ENCODE measurements at places on chromosomes 1 and 21.

DNA sequence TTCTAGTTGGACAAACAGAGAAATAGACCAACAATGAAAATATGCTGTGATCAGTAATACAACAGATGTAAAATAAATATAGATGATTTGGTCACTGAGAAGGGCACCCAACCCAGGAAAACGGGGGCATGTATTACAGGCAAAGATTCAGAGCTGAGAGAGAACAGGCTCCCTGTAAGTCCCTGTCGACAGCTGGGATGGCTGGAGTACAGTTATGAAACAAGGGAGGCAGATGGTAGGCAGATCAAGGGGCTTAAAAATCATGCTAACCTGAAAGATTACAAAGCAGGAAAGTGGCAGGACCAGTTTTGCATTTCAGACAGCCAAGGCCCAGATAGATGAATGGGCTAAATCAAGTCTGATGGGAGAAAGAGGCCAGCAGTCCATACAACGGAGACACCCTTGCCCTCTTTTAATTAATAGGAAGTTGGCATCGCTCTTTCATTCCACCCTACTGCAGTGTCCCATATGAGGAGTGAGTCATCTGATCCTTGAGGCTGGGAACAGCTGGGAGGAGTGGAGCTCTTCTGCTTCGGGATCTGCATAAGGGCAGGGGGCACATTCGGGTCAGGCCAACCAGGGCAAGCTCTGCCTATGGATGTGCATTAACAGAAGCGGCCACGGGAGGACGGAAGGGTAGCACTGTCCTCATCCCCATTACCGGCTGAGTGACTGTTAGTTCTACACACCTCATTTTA is 171.1 kb downstream of the DAB1 start:
- no peak for DNase-seq

DNA sequence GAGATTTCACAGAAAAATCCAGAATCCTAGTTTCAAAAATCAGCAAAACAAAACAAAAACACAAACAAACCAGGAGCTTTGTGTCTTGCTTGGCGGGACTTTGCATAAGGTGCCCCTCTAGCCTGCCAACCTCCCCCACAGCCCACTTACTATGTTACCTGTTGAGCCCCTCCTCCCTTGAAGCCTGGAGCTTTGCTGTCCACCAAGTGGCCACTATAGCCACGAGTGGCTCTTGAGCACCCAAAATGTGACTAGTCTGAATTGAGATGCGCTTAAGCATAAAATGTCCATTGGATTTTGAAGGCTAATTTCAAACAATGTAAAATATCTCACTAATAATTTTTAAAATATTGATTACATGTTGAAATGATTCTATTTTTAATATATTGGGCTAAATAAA is 12.2 kb downstream of the TFAP2E start:
- DNase-seq = no peak

GRCh38 chr1:206960676-206961386 is 9.4 kb downstream of the FCAMR start:
- no peak for DNase-seq

DNA sequence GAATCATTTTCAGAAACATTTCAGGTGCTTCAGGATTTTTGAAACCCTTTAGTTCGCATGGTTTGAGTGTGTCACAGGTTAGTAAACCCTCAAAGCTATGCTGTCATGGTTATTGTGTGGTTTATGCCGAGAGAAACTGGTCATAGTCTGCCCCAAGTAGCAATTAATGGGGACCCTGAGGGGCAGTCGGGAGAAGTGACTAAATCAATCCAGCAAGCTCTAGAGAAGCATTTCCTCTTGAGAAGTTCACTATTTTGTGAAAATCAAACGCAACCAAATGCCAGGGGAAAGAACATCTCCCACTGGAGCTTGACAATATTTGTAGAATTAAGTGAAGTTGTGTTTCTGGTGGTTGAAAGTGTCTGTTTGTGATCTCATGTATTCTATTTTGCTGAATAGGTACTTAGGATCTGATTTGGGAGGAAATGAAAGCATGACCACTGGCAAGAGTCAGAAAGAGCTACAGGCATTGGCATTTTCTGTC is 63.0 kb upstream of the BACH1 start:
- no peak for DNase-seq

DNA sequence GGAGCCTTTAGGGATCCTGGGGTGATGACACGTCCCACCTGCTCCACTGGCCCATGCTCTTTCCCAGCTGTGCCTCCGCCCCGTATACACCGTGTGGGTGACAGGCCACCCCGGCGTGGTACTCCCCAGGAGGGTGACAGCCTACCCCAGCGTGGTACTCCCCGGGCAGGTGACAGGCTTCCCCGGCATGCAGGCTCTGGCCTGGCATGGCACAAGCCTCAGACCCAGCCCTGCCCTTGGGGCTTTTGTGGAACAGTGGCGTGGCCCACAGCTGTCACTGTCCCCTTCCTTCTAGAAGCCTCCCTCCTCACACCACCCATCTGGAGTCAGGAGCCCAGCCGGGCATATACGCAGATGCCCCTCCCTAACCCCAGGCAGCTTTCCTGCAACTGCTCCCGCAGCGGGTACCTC is 4.7 kb upstream of the PFKL start:
- DNase-seq = peak; percentile 73

DNA sequence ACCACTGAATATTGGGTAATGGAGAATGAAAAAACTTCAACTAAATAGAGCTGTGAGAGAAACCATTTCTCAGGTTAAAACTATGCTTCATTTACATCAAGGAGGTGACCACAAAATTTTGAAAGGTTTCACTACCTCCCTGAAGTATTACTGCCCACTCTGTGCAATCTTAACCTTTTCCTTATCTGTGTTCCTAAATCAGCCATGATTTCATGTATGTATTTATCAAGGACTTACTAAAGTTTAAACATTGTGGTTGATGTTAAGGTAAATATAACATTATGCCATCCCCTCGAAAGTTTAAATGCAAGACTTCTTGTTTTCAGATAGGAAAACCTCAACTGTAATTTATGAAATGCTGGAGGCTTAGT is 84.4 kb downstream of the CLEC20A start:
- no peak for DNase-seq

- DNase-seq = no peak
Measured at GRCh38 chr1:153389401-153389800, 1.5 kb downstream of the S100A8 start.

GRCh38 chr1:234241941-234242490 is 131.2 kb upstream of the COA6 start:
- DNase-seq = no peak

- DNase-seq = no peak
Measured at GRCh38 chr1:112509005-112509659, 367 bp downstream of the WNT2B start.

GRCh38 chr1:92805216-92805615 is 20.3 kb upstream of the EVI5 start:
- DNase-seq = no peak

- no peak for DNase-seq
Measured at GRCh38 chr1:20266642-20267041, 24.0 kb upstream of the VWA5B1 start.

GRCh38 chr1:85332575-85332974 is 56.1 kb upstream of the BCL10 start:
- no peak for DNase-seq

GRCh38 chr1:107593501-107594209 is 371.3 kb downstream of the VAV3 start:
- no peak for DNase-seq

DNA sequence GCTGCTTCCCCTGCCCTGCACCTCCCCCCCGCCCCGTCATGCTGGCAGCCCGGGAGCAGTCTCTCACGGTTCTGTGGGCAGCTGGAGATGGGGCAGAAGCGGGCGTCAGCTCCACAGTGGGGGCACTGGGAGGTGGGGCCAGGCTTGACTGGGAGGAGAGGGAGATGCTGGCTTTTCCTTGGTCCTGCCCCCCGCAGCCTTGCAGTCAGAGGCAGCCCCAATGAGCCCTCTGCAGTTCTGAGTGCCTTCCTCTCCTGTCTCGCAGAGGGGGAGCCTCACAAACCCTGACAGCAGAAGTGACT is 21.7 kb downstream of the ARHGEF10L start:
- DNase-seq = no peak

DNA sequence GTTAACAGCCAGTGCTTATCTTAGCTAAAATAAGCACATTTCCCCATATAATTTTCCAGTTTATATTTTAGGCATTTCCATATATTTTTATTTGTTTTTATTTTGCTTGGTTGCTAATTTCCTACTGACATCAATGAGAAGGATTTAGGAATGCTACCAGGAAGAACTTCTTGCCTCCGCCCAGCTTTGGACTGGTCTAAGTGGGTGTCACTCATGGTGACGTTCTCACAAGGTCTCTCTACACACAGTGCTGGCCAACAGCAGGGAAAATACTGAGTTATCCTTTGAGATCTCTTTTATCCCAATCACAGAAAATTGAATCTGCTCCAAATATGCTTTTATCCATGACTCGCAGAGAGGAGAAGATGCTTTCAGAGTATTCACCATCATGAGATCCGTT is 13.2 kb downstream of the MX1 start:
- DNase-seq = no peak

GRCh38 chr1:171137580-171137979 is 46.9 kb downstream of the FMO3 start:
- DNase-seq = peak; percentile 76

GRCh38 chr1:184583849-184584248 is 170.8 kb downstream of the EDEM3 start:
- DNase-seq = no peak

DNA sequence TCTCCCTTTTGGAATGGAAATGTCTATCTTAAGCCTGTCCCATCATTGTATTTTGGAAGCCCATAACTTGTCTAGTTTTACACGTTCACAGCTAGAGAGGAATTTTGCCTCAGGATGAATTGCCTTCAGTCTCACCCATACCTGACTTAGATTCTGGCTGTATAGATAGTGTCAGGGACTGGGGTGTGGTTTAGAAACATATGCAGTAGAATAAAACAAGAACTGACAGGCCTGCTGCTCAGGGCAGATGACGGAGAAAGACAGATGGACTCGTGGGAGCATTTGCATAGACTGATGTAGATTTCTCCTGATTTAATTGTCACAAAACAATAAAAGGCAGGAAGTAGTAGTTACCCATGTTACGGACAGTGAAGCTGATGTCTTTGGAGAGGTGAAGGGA is 166.7 kb downstream of the UCK2 start:
- no peak for DNase-seq

- DNase-seq = no peak
Measured at GRCh38 chr1:216616425-216616824, 106.8 kb downstream of the ESRRG start.

DNA sequence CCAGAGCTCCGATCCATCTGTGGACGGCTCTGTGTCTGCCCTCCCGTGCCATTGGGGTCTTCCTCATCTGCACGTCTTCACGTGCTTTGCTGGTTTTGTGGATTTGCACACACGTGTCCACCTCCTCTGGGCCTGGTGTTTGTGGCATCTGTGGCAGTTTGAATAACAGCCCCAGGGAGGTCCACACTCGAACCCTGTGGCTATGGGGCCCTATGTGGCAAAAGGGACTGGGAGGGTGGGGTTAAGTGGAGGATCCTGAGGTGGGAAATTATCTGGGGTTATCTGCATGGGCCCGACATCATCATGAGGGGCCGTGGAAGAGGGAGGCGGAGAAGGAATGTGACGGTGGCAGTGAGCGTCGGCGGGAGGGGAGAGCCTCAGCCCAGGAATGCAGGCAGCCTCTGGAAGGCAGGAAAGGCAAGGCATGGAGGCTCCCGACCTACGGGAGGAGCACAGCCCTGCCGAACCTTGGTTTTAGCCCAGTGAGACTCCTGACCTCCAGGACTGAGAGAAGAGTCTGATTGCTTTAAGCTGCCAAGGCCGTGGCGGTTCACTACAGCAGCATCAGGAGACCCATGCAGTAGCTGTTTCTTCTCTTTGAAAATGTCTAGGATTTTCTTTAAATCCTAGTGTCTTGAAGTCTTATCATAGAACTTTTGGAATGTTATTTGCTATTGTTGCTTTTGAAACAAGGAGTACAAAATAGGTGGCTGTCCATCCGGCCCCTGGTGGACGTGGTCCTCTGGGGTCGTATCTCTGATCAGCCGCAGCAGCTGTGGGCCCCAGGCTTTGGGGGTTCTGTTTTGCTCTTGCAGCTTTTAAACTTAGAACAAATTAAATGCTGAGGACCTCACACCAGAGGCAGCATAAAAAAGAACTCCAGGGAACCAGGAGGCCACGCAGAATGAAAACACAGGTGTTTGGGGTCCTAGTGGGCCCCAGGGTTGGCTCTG is 40.0 kb upstream of the LRRC3 start:
- no peak for DNase-seq

DNA sequence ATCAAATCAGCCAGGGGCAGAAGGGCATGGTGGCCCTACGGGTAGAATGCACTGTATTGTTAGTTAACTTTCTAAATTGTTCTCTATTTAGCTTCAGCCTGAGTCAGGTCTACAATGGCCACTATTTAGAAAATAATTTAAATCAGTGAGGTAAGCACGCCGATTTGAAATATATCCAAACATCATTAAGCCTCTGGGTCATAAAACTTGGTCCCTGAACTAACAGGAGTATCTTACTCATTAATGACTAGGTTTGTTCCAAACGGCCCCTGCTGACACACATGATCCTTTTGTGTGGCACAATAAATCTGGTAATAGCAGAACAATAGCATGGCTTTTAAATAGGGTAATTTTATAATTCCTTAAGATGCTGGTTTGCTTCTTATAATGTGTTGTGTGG is 48.4 kb downstream of the STX6 start:
- DNase-seq = no peak

DNA sequence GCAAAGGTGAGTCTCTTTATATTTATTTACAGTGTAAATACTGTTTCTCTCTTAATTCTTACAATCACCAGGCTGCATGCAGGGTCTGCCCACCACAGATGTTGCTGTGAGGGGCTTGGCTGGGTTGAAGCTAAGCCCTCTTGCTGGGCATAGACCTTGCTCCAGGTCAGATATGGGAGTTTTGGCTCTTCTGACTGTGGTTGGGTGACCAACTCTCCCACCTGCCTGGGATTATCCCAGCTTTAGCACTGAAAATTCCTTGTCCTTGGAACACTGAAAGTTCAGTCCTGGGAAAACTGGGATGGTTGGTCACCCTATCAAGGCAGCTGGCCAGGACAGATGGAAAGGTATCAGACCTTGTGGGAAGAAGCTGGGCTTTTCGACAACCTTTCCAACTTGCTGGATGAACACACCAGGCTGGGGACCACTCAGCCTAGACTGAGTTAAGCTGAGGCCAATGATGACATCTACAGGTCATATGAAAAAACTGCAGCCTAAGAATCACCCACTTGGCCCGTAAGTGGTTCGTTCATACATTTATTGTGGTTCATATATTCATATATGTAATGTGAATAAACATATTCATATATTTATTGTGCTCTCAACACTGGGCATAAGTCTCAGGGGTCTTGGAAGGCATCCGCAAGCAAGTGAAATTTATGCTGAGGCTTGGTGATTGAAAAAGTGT is 26.6 kb upstream of the HPDL start:
- DNase-seq = peak; percentile 85

- DNase-seq = no peak
Measured at GRCh38 chr1:66932291-66932690, 7.5 kb downstream of the MIER1 start.

GRCh38 chr1:205369701-205370123 is 13.0 kb upstream of the KLHDC8A start:
- DNase-seq = no peak

Data from NCI-H1417 (cell line).